ENCODE measurements at places on chromosomes 5 and 9. TPM values are rescaled to one million over a fixed set of nuclear protein-coding genes. Genes with fewer than 3 reads are reported as not detected.

Gene FAM174A
- total RNA-seq, result 8.1 TPM

Gene SAP30L
- total RNA-seq, result 37.7 TPM

Gene SHISAL2B
- total RNA-seq, result not detected

DNA sequence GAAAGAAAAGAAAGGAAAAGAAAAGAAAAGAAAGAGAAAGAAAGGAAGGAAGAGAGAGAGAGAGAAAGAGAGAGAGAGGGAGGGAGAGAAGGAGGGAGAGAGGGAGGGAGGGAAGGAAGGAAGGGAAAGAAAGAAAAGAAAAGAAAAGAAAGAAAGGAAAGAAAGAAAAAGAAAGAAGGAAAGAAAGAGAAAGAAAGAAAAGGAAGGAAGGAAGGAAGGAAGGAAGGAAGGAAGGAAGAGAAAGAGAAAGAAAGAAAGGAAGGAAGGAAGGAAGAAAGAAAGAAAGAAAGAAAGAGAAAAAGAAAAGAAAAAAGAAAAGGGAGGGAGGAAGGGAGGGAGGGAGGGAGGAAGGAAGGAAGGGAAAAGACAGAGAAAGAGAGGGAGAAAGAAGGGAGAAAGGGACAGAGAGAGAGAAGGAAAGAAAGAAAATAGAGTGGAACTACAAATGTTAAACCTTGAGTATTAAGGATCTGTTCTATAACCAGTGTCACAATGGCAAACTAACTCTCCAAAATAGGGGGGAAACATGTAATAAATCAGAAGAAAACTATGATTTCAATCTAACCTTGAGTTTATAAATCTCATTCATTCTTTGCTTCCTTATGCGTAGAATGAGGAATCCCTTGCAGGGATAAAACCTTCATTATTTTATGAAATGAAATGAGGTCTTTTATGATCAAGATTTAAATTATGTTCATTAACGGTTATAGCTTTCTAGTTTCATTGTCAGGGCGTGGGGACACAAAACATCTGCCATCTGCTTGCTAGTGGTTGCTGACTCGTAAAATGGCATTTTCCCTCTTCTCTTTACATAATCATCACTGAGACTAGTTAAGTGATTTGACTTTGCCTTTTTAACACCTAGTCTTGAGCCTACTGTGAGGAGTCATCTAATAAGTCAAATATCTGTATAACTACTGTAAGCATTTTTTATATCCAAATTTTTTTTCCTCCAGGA, 40.7 kb upstream of the RAD23B start:
- no peak for DNase-seq
